ENCODE measurements at places on chromosomes 5 and 9.

- no peak for DNase-seq
Measured at GRCh38 chr9:136838314-136839228, 3.7 kb upstream of the AJM1 start.

DNA sequence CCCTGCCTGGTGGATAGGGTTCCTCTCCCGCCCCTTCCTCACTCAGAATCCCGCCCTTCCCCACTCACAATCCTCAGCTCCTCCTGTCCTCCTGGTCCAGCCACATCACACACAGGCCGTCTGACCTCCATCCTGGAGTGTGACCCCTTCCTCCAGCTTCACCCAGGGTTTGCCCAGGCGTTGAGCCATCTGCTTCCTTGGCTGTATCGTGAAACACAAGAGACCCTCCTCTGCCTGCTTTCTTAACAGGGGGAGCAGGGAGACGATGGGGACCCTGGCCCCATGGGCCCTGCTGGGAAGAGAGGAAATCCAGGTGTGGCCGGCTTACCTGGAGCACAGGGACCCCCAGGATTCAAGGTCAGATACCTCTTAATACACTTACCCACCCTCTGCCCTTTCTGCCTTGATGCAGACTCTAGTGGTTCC, 32.3 kb upstream of the ORM1 start:
- no peak for DNase-seq

GRCh38 chr5:138829341-138829740, 45.8 kb downstream of the LRRTM2 start:
- DNase-seq = no peak

- DNase-seq = peak; percentile 44
Measured at GRCh38 chr5:83718195-83718825, 2.3 kb downstream of the HAPLN1 start.

DNA sequence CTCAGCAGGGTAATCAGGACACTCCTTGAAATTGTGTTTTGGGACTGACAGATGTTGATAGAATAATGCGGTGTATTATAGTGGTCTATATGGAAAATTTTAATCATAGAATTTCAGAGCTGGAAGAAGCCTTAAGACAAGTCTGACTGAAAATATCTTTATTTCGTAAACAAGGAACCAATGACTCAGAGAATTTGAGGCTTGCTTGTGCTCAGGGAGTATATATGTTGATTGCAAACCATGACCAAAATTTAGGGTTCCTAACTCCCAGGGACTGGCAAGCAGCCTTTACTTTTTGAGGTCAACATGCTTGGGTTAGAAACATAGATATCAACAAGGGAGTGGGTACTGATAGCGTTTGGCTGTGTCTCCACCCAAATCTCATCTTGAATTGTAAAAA, 287.2 kb downstream of the CD180 start:
- no peak for DNase-seq
